ENCODE measurements at places on chromosomes 12 and 14. TPM values are rescaled to one million over a fixed set of nuclear protein-coding genes. Genes with fewer than 3 reads are reported as not detected.
A peak's percentile ranks its signal among the peaks of the same experiment; 100 is the strongest.

IAPP gene
- not detected for total RNA-seq

PRKAB1 gene
- 25.9 TPM for total RNA-seq

GRCh38 chr14:30790827-30791226 is 83.5 kb upstream of the COCH start:
- no peak overlapping the region for H3K27ac ChIP-seq
- H3K27me3 ChIP-seq = no peaks in the 10 kb centered on the region
- DNase-seq = no peak
- no peak overlapping the region for H3K4me3 ChIP-seq

DNA sequence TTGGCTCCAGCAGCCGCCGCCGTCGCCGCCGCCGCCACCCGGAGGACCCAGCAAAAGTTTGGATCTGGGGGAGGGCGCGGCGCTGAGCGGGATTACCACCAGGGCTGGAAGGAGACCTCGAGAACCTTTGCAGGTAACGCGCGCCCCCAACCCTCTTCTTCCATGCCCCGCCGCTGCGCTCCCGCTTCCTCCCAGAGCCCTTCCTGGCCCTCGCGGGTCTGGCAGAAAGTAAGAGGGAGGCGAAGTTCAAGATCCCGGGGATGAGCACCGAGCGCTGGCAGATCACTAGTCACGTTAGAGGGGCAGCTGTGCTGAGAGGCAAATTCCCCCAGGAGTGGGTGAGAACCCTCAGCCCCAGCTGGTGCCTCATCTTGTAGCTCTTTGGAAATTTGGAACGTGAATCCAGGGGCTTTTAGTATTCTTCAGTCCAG is 3.9 kb downstream of the FLRT2 start:
- H3K36me3 ChIP-seq = no peaks in the 10 kb centered on the region
- H3K4me1 ChIP-seq = no peaks in the 10 kb centered on the region
- peak overlapping the region; percentile 94 for H3K4me3 ChIP-seq
- peak; percentile 83 for DNase-seq
- peaks cover 20% of the 10 kb centered on the region for H3K27me3 ChIP-seq
- no peak overlapping the region for H3K27ac ChIP-seq

DNA sequence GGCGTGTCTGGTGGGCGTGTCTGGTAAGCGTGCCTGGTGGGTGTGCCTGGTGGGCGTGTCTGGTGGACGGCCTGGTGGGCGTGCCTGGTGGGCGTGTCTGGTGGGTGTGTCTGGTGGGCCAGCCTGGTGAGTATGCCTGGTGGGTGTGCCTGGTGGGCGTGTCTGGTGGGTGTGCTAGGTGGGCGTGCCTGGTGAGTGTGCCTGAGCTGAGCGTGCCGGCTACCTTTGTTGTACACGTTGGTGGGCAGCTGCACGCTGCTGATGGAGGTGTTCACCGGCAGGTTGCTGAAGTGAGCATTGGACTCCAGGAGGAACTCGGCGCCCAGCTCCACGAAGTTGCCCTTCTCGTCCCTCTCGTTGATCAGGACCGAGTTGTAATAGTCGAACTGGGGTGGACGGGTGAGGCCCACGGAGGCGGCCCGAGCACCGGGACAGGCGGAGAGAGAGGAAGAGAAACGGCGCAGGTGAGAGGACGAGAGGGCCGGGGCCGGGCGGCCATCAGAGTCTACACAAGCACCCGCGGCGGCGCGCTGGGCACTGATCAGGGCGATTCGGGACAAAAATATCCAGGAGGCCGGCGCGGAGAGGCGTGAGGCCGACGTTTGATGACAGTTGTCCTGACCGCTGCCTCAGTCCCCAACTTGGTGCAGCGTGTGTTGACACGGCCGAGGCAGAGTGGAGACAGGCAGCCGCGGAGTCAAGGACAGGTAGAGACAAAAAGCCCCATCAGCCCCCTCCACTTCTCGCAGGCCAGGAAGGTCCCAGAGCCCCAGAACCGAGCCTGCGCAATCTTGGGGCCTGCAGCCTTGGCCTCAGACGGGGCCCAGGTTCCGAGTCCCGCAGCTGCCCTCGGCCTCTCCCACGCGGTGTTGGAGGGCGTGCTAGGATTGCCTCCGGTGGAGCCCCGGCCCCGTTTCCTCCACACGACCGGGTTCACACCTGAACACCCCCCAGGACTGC is 10.5 kb downstream of the CACNA2D4 start:
- H3K27ac ChIP-seq = no peak overlapping the region
- no peaks in the 10 kb centered on the region for H3K27me3 ChIP-seq
- no peaks in the 10 kb centered on the region for H3K4me1 ChIP-seq
- H3K36me3 ChIP-seq = no peaks in the 10 kb centered on the region
- DNase-seq = peak; percentile 82
- no peak overlapping the region for H3K4me3 ChIP-seq

- H3K27ac ChIP-seq = no peak overlapping the region
- DNase-seq = no peak
- H3K4me1 ChIP-seq = peaks cover 7% of the 10 kb centered on the region
- peaks cover 2% of the 10 kb centered on the region for H3K36me3 ChIP-seq
- no peaks in the 10 kb centered on the region for H3K27me3 ChIP-seq
Measured at GRCh38 chr12:70246580-70246979, 3.3 kb downstream of the CNOT2 start.

- no peak overlapping the region for H3K4me3 ChIP-seq
- no peak for DNase-seq
- H3K36me3 ChIP-seq = no peaks in the 10 kb centered on the region
- H3K27me3 ChIP-seq = peaks cover 25% of the 10 kb centered on the region
- H3K27ac ChIP-seq = no peak overlapping the region
Measured at GRCh38 chr12:92338671-92339070, 193.0 kb upstream of the BTG1 start.

DNA sequence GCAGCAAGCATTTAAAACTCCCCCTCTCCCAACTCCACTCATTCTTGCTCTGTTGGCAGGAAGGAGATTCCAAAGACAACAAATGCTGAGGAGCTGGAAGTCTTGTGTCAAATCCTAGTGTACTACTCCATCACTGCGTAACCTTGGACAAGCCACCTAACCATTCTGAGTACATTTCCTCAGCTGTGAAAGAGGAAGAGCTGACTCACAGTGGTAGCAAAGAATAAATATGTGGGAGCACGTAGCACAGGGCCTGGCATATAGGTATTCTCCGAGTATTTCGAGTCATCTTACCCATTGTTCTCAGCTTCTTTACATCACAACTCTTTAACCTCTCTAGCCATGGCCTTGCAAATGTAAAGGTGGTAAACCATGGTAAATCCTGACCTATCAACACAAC is 28.7 kb downstream of the EGLN3 start:
- no peak for DNase-seq
- no peaks in the 10 kb centered on the region for H3K4me1 ChIP-seq
- no peak overlapping the region for H3K4me3 ChIP-seq
- H3K27me3 ChIP-seq = no peaks in the 10 kb centered on the region

DNA sequence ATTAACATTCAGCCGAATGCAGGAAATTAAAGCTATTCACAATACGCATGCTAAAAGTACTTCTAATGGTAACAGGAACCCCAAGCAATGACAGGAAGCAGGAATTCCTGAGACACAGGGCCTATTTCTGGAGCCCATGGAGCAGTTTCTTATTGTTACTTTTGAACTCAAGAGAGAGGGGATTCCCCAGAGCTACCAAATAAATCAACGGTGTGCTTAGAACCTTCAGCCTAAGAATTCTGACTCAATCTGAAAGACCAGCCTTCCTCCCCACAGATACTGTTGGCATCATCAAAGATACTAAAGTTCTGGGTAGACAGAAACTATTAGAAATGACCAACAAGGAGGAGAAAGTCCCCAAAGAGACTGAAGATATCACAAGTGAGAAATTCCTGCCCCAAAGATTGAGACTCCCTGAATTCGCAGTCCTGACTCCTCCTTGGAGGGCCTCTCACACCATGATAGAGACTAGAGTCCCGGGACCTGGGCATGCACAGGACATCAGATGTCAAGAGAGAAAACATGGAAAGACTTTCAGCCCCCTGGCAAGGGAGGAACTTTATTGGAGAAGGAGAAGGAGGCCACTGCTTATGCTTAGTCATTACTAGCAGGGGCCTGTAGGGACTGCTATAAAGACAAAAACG is 32.7 kb downstream of the RTRAF start:
- no peaks in the 10 kb centered on the region for H3K27me3 ChIP-seq
- no peak overlapping the region for H3K27ac ChIP-seq
- no peak overlapping the region for H3K4me3 ChIP-seq
- no peak for DNase-seq

DNA sequence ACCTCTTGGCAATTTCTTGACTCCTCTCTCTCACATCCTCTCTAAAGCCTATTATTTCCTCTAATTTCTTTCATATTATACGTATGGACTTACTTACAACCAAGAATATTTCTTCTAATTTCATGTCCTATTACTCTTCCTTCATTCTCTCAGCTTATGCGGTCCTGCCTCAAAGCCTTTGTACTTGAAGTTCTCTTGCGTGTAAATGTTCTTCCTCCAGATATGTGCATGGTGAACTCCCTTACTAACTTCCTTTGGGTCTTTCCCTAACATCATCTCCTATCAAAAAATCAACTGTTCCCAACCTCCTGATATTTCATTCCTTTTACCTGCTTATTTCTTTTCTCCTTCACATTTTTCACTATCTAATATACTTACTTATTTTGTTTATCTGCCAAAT is 23.1 kb downstream of the DNAL1 start:
- no peak overlapping the region for H3K27ac ChIP-seq
- no peak for DNase-seq
- H3K4me1 ChIP-seq = no peaks in the 10 kb centered on the region

DNA sequence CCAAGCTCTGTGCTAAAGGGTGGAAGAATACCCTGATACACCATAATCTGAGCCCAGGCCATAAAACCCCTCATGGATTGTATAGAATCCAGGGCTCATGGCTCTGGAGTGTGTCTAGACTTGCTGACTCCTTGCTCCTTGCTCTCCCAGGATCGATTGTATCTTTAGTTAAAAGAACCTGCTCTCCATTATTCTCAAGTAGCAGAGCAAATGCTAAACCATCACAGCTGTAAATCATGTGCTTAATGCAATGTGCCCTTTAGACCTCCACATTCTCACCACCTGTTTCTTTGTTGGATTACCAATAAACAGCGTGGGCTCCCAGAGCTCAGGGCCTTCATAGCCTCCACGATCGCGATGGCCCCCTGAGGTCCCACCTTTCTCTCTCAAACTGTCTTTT is 411.6 kb upstream of the FBXO33 start:
- H3K4me3 ChIP-seq = no peak overlapping the region
- DNase-seq = no peak
- no peaks in the 10 kb centered on the region for H3K36me3 ChIP-seq
- H3K27me3 ChIP-seq = no peaks in the 10 kb centered on the region
- H3K27ac ChIP-seq = no peak overlapping the region
